ENCODE measurements at places on chromosomes 11 and 22.

- DNase-seq, result no peak
These were observed 4.4 kb upstream of the KCNJ11 start for GRCh38 chr11:17392872-17393271.

DNA sequence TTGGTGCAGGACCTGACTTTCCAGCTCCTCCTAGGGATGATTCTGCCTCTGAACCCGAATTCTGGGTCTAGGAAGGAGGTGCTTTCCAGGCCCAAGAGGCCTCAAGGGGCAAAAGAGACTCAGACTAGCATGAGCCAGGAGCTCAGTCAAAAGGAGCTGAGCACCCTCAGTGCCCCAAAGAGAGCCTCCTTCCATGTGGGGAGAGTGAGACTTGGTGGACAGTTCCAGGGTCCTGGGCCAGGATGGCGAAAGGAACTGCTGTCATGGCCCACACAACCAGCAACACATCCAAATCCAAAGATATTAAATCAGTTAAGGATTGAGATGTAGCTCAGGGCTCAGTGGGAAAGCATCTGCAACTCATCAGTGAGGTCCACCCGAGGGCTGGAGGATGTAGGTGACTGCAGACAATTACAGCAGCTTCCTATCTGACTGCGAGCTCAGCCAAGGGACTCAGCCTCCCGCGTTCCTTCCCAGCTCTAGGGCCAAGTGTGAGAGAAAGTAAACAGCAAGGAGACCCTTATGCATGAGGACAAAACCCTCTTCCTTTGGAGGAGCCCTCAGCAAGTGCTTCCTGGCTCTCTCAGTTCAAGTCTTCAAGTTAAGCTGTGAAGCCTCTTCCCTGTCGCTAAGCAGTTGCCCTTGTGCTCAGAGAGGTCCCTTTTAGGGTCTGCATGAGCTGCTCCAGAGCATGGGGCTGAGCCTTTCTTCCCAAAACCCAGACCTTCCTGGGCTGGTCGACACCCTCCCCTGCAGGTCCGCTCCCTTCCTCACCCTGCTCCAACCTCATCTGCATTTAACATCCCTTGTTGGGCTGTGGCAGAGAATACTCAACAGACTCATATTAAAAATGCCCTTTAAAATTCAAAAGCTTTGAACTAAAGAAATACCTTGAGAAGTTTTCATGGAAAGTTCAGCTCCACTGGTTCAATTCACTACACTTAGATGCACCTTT is 35.8 kb downstream of the C11orf58 start:
- DNase-seq, result no peak

GRCh38 chr11:121615501-121615900 is 162.7 kb upstream of the SORL1-AS1 start:
- DNase-seq, result peak; percentile 58

- no peak for DNase-seq
These were observed 129.3 kb upstream of the TENM4 start for GRCh38 chr11:79570104-79570503.

GRCh38 chr22:32796865-32797573 is 4.5 kb upstream of the TIMP3 start:
- peak; percentile 83 for DNase-seq

GRCh38 chr11:34893416-34893815 is 22.8 kb downstream of the APIP start:
- no peak for DNase-seq

DNA sequence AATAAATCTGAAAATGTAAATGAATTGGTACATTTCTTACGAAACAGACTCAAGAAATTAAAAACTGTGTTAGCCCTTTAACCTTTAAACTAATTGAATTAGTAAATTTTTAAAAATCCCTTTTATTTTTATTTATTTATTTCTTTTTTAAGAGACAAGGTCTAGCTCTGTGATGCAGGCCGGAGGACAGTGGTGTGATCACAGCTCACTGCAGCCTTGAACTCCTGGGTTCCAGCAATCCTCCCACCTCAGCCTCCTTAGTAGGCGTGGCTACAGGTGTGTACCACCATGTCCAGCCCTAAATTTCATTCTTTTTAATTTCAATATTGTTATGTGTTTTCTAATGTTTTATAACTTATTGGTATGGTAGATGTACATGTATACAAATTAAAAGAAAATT is 72.6 kb downstream of the MYEOV start:
- no peak for DNase-seq

DNA sequence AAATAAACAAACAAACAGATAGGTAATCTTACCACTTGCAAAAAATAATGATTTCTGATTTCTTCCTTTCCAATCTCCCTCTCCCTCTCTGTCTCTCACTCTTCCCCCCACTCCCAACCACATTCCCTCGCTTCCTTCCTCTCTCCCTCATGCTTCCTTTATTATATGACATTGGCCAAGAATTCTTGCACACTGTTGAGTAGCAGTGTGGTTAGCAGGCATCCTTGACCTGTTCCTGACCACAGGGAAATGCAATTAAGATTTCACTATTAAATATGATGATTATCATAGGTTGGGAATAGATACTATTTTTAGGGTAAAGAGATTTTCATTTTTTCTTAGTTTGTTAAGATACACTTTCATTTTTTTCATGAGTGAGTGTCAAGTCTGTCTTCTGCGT is 14.7 kb upstream of the PLAAT4 start:
- peak; percentile 38 for DNase-seq

DNA sequence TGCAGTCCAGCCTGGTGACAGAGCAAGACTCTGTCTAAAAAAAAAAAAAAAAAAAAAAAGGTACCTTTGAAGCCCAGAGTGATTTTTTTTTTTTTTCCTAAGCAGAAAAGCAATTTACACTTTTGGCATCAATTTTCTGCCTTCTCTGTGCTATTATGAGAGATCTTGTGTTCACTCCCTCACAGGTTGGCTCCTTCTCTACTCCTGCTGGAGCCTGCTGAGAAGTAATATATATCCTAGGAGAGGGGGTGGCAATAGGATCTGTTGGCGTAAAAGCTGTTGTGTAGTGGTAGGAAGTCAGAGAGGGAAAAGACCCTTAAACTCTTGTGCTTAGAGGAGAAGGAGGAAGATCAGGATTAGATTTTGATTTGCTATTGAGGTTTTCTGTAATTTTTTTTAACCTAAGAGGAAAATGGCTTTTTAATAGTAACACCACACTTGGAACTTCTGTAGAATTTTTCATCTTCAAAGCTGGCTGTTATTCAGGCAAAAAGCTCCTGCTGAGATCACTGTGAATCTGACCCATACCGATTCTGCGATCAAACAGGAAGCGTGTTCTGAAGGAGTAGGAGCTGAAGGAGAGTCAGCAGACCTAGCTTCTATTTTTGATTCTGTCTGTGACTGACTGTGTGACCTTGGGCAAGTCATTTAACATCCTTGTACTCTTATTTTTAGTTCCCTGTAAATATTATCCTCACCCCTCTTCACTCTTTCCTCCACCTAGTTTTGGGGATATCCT is 77.7 kb downstream of the TRIM44 start:
- no peak for DNase-seq

GRCh38 chr22:18962308-18962635 is 26.2 kb upstream of the PRODH start:
- no peak for DNase-seq

- DNase-seq, result peak; percentile 88
These were observed 144.6 kb upstream of the RASSF10 start for GRCh38 chr11:12864316-12865156.

DNA sequence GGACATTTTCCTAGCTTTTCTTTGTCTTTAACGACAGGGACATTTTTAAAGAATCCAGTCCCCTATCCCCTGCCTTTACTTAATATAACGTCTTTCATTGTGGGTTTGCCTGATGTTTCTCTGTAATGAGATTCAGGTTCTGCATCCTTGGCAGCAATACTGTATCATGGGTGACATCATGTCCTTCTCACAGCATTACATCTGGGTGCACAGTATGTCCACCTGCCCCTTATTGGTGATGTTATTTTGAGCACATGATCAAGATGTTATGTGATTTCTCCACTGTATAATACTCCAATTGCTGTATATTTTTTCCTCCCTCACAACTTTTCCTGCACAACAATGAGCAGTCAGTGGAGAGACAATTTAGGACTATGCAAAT is 9.7 kb upstream of the STK33 start:
- no peak for DNase-seq

- no peak for DNase-seq
These were observed 9.8 kb upstream of the CARD16 start for GRCh38 chr11:105054723-105055493.

DNA sequence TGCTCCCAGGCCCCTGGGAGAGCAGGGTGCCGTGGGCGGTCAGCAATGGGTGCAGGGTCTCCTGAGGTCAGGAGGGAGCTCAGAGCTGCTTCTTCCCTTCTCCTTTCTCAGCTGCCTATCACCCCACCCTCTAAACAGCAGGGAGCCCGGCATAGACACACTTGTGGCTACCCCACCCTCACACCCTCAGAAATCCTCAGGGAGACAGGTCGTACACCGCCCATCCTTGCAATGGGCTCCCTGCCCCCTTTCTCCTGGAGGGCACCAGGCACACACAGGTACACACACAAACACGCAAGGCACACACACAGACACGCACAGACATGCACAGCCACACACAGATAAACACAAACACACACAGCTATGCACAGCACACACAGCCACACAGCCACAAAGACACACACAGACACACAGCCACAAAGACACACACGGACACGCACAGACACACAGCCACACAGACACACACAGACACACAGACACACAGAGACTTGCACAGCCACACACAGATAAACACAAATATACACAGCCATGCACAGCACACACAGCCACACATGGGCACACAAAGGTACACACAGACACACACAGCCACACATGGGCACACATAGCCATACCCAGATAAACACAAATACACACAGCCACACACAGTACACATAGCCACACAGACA is 44.9 kb upstream of the TH start:
- DNase-seq, result no peak

DNA sequence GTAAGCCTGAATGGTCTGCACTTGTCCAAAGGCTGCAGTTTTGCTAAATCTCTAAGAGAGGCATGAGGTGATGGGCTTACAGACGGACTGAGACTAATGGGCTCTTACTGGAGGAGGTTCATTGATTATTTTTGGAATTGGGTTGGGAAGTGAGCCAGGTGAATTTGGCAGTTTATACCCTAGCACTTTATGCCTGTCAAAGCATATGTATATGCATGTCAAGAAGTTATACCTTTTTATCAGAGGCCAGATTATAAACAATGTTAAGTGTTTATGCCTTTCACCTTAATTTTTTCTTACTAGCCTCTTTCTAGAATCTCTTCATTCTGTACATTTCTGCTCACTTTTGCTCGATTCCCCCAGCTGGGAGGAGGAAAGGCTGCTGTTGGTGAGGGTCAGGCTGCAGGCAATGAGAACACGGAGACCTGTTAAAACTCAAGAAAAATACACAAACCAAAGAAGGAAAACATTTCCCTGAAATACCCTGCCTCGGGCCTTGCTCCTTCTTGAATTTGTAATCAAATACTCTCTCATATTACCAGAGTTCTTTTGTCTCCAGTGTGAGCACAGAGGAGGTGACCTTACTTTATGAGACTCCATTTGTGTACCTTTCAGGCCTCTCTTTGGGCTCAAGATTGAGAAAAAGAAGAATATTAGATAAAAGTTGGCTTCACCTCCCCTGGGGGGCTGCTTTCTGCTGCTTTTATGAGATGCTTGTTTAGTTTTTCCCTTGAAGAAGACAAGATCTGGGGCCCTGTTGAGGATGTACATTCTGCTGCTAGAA is 19.6 kb downstream of the NAT10 start:
- no peak for DNase-seq

DNA sequence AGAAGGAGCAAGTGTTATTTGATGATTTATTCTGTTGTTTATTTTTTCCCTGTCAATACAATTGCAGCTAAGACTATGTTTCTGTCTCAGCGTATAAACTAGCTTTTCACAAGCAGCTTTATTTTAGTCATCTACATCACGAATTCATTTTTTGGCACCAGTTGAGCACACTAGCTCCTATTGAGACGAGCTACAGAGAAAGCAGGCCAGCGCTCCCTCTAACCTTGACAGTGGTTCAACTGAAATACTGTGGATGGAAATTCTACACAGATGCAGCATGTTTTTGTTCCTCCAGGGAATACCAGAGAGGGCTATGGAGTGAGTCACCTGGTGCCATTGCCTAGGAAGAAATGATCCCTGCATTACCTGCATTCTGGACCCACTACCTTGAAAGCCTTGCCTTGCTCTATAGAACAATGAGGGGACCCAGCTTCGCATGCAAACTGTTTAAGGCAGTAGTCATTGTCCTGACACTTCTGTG is 108.2 kb upstream of the ARHGAP42 start:
- peak; percentile 3 for DNase-seq
